ENCODE measurements at places on chromosomes 2 and 18.
A peak's percentile ranks its signal among the peaks of the same experiment; 100 is the strongest.

DNA sequence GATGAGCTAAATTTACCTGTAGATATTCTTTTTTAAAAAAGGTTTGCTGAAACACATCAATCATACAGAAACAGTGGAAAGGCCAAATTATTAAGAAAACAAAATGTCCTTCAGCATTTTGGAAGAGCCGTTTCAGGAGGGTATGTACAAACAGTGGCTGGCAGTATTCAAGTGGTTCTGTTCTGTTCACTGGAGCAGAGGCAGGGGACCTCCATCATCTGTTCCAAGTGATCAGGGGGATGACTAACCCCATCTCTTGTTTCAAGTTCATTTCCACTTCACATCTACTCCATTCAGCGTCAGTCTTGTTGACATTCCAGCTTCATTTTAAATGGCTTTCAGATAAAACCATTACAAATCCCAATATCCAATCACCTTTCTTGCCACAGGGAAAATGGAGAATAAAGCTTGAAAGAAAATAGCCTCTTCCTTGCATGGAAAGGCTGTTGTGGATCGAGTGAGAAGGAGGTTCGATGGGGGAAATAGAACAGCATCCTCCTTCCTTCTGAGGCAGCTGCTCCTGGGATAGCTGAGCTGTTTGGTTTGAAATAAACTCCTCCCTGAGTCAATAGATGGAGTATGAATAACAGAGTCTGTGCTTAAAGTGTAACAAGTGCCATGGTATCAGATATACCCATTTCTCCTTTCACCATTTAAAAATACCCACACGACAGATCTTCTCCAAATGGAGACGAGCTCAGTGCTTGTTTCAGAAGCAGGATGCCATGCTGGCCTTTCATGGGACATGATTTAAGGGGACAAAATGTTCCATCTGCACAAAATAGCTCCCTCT lies 63.7 kb upstream of the OTOF start:
- H3K27me3 ChIP-seq, result peaks cover 6% of the 10 kb centered on the region
- no peak overlapping the region for H3K27ac ChIP-seq
- no peaks in the 10 kb centered on the region for H3K36me3 ChIP-seq
- H3K4me1 ChIP-seq, result no peaks in the 10 kb centered on the region
- H3K4me3 ChIP-seq, result no peak overlapping the region

DNA sequence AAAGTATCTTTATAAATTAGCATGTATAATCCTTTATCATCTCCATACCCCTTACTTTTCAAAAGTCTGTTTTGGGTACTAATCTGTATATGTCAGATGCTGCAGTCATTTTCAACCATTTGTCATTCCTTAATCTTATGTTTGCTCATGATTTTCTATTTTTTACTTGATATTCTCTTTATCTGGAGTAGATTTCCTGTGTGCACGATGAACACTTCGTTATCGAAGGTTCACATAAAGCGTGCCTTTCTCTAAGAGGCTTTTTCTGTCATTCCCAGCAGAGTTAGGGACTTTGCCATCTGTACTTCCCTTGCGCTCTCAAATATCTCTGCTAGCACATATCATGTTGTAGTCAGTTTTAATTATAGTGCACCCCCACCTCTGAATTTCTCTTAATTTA lies 123.2 kb downstream of the BIRC6 start:
- DNase-seq, result no peak
- H3K4me3 ChIP-seq, result no peak overlapping the region
- H3K27ac ChIP-seq, result no peak overlapping the region
- H3K36me3 ChIP-seq, result peaks cover 8% of the 10 kb centered on the region
- H3K4me1 ChIP-seq, result peaks cover 3% of the 10 kb centered on the region
- no peaks in the 10 kb centered on the region for H3K27me3 ChIP-seq

GRCh38 chr2:241541564-241542277 lies 16.8 kb upstream of the BOK start:
- no peaks in the 10 kb centered on the region for H3K36me3 ChIP-seq
- peak; percentile 44 for DNase-seq
- peaks cover 7% of the 10 kb centered on the region for H3K27me3 ChIP-seq
- H3K4me1 ChIP-seq, result peaks cover 3% of the 10 kb centered on the region
- H3K27ac ChIP-seq, result no peak overlapping the region

GRCh38 chr2:188645986-188646385 lies 328.2 kb upstream of the COL3A1 start:
- no peaks in the 10 kb centered on the region for H3K4me1 ChIP-seq
- DNase-seq, result no peak
- H3K27ac ChIP-seq, result no peak overlapping the region
- H3K36me3 ChIP-seq, result no peaks in the 10 kb centered on the region

DNA sequence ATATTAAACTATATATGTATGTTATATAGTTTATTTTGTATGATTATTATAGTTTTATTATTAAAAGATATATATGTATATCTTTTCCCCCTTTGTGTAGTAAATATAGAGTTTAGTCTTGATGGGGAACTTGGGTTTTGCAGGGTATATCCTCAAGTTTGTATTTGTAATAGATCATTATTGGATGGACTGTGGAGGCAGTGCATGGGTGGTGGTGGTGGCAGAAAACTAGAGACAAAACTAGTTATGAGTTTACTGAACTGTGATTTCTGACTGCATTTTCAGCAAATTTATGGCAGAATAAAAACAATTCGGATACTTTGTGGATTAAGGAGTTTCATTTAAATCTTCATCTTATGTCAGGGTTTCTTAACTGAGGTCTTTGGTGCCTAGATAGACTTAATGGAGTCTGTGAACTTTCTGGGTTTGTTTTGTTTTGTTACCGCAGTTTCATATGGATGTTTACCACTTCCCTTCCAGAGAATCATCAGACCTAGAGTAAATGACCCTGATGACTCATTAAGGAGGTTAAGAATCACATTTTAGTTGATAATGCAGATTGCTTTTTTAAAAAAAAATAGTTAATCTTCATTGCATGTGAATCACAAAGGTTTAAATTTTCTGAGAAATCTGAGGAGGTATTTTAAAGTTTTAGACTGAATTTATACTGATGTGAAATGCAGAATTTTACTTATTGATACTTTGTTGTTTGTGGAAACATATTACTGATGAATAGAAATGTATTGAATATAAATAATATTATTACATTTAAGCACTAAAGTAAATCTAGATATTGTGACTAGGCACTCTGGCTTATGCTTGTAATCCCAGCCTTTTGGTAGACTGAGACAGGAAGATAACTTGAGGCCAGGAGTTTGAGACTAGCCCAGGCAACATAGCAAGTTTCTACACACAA lies 14.5 kb downstream of the EPC2 start:
- no peak for DNase-seq
- H3K27me3 ChIP-seq, result no peaks in the 10 kb centered on the region
- peaks cover 46% of the 10 kb centered on the region for H3K4me1 ChIP-seq
- no peaks in the 10 kb centered on the region for H3K36me3 ChIP-seq
- H3K4me3 ChIP-seq, result peak overlapping the region; percentile 48

DNA sequence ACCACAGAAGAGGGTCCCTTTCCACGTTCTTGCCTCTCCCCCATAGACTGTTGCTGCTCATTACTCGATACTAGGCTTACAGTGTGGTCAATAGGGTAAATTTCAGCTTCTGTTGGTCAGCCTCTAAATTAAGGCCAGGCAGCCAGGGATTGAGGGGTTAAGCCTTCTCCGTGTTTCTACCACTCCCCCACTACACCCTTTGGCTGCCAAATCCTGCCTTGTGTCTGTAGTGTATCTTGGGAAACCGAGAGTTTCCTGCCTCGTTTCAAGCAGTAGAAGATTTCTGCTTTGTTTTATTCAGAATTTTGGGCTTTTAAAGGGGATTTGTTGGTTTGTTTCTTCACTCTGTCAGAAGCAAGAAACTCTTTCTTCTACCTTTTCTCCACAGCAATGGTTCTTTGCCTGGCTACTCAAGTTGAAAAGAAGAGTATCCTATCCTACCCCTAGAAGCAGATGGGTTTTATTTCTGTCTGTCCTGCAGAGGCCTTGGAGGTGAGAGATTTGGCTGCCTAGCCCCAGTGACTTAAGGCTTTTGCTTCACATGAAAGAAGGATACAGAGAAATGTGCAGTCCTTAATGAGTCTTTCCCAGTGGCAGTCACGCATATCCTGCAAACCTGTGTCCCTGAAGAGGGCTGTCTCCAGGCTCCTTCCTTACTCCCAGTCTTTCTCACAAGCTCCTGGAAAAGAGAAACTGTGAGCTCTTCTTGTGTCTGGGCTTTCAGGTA lies 261.5 kb upstream of the TANK start:
- no peaks in the 10 kb centered on the region for H3K4me1 ChIP-seq
- H3K27me3 ChIP-seq, result peaks cover 11% of the 10 kb centered on the region
- no peaks in the 10 kb centered on the region for H3K36me3 ChIP-seq

GRCh38 chr18:8175501-8176061 lies 433.7 kb upstream of the RAB12 start:
- no peak overlapping the region for H3K4me3 ChIP-seq
- DNase-seq, result no peak
- H3K27ac ChIP-seq, result no peak overlapping the region
- H3K27me3 ChIP-seq, result no peaks in the 10 kb centered on the region

DNA sequence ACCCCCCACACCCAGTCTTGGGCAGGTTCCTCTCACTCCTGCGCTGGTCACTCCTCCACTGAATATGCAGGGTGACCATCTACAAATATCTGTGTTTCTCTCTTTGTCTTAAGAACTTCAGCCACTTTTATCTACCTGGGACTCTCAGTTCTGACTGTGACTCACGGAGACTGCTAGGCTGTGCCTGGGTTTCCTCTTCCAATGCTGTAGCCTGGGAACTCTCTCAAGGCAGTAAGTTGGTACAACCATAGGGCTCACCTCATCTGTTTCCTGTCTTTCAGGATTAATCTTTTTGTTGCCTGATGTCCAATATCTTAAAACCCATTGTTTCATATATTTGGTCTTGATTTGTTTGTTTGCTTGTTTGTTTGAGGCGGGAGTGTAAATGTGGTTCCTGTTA lies 47.2 kb upstream of the ZNF396 start:
- H3K4me3 ChIP-seq, result no peak overlapping the region
- H3K27me3 ChIP-seq, result peaks cover 8% of the 10 kb centered on the region
- no peak for DNase-seq
- no peak overlapping the region for H3K27ac ChIP-seq

- H3K4me3 ChIP-seq, result no peak overlapping the region
- H3K27ac ChIP-seq, result no peak overlapping the region
- peaks cover 9% of the 10 kb centered on the region for H3K4me1 ChIP-seq
These were observed 100.0 kb downstream of the TCF4 start for GRCh38 chr18:55487997-55488396.

DNA sequence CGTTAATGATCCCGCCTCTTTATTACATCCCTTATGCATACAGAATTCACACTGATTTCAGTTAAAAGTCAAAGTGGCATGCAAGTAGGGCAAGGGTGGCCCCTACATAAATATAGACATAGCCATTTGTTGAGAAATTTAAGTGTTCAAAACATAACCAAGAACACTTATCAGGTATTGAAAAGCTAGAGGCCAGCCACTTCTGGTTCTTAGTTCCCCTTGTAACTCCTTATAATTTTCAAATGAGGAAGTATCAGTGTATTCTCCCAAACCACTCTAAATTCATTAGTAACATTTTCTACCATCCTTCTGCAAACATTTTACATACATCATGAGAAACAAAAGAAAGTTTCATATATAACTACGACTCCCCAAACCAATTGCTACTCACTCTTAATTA lies 5.8 kb upstream of the ARL5A start:
- H3K36me3 ChIP-seq, result no peaks in the 10 kb centered on the region
- H3K27ac ChIP-seq, result no peak overlapping the region
- H3K27me3 ChIP-seq, result no peaks in the 10 kb centered on the region
- no peak overlapping the region for H3K4me3 ChIP-seq
- H3K4me1 ChIP-seq, result peaks cover 5% of the 10 kb centered on the region

DNA sequence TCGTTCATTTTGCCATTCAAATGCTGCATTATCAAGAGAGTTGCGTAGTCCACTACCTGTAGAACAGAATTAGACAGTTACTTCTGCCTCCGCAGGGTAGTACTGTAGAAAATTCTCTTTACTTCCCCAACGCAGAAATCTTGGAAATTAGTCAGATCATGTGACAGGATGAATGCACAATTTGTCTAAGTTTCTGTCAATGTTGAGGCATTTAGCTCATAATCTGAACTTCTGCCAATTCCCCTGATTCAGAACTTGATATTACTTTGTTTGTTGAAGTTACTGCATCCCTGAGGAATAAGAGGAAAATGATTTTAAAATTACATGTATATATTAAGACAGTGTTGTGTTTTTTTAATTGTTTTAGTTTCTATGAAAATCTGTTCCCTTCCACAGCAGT lies 83.4 kb downstream of the TTC27 start:
- H3K4me3 ChIP-seq, result no peak overlapping the region
- peaks cover 2% of the 10 kb centered on the region for H3K4me1 ChIP-seq
- peaks cover 24% of the 10 kb centered on the region for H3K36me3 ChIP-seq
- H3K27ac ChIP-seq, result no peak overlapping the region
- DNase-seq, result no peak
- H3K27me3 ChIP-seq, result no peaks in the 10 kb centered on the region

DNA sequence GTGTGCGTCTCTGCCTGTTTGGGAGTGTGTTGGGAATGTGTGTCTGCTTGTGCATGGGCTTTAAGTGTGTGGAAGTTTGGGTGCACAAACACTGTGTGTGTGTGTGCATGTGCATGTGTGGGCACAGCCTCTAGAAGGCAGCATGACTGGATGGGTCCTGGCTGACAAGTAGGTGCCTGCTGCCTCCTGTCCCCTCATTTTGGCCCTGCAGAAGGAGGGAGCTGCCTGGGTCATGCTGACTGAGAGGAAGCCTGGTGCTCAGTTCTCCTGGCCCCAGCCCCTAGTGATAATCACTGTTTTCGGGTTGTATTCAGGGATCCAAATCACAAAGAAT lies 34.1 kb downstream of the GLI2 start:
- H3K4me3 ChIP-seq, result no peak overlapping the region
- no peaks in the 10 kb centered on the region for H3K4me1 ChIP-seq
- no peak overlapping the region for H3K27ac ChIP-seq
- H3K36me3 ChIP-seq, result no peaks in the 10 kb centered on the region
- no peak for DNase-seq

- no peak overlapping the region for H3K27ac ChIP-seq
- no peak overlapping the region for H3K4me3 ChIP-seq
- H3K4me1 ChIP-seq, result no peaks in the 10 kb centered on the region
- no peaks in the 10 kb centered on the region for H3K36me3 ChIP-seq
These were observed 115.1 kb downstream of the KCNE4 start for GRCh38 chr2:223166983-223167650.

DNA sequence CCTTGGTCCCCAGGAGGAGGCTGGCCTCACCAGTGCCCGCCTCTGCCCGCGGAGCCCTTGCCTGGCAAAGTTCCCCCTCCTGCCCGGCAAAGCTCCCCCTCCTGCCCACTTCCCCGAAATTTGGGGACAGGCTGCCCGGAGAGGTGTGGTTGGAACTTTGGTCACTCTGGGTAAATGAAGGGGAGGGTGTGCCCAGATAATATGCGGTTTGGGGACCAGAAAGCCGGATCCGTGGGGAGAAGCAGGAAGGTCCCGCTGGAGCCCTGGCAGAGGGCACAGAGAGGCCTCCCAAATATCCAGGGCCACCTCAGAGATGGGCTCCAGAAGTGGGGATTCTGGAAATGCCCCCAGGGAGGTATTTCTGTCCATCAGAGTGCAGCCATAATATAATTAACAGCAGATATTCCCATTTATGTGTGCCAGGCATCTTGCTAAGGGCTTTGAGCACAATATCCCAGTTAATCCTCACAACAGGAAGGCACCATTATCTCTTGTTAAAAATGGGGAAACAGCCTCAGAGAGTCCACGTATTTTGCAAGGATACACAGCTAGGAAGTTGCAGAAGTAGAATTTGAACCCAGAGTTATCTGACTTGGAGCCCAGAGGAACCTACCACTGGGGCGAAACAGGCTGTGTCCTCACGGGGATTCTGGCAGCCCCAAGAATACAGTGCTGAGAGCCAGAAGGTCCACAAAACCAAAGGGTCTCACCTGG lies 914 bp downstream of the STEAP3 start:
- H3K4me3 ChIP-seq, result no peak overlapping the region
- H3K4me1 ChIP-seq, result no peaks in the 10 kb centered on the region
- H3K27me3 ChIP-seq, result no peaks in the 10 kb centered on the region
- H3K27ac ChIP-seq, result no peak overlapping the region
- DNase-seq, result no peak
- H3K36me3 ChIP-seq, result no peaks in the 10 kb centered on the region

- no peaks in the 10 kb centered on the region for H3K27me3 ChIP-seq
- no peak overlapping the region for H3K4me3 ChIP-seq
- no peak for DNase-seq
These were observed 890.5 kb downstream of the CNTNAP5 start for GRCh38 chr2:124915567-124915966.
